Type B pancreatic cell (in vitro differentiated cells): ENCODE measurements at places on chromosomes 3 and 15.

DNA sequence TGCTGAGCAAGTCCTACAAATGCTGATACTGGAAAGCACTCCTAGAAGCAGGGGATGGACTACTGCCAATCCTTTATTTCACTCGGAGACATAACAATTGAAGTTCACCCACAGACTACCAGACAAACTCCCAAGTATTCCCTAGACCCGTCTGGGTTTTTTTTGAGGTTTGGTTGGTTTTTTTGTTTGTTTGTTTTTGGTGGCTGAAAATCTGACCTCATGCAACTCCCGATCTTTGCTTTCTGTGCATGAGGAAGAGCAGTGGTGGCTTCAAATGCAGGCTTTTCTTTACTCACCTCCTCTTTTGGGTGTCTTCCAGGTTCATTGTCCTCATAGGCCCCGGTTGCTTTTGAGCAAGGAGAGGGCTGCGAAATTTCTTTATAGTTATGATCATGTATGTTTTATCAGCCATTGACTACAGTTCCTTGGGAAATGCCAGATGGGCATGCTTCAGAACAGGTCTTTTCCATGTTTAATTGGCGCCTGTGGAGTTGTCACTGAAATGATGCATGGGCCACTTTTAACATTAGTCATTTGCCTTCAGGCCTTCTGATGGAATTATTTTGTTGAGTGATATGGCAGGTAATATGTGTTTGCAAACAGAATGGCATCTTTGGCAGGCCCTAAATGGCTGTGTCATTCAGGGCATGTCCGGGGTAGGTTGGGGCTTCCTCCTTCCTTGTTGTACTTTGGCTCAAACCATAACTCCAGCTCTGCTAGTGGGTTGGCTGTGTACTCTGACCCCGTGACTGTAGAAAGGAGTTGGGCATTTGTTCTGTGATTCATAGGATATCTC lies 81.3 kb upstream of the ZBED2 start:
- no peak for DNase-seq

DNA sequence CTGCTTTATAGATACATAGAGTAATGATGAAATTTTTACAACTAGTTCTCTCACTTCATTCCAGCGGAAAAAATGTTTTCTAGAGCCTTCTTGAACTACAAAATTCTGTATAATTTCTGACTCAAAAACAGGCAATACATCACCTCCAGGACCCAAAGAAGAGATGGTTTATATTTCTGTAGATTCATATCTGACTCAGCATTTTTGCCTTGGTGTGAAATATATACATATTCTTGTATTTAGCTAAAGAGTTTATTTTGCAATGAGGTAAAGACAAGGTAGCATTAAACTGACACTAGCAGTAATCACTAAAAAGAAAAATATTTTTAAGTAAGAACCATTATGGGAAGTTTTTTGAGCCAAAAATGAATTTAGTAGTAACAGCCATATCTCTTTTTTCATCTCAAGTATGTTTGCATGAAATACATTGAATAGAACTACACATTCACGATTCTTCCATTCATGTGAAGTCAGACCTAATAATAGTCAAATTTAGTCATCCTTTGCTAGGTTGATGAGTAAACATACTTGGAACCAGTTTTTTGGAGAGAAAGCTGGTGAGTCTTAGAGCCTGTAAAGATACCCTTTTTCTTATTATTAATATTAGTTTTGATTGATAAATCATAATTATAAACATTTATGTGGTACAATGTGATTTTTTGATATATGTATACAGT lies 31.6 kb downstream of the COL8A1 start:
- DNase-seq: no peak

DNA sequence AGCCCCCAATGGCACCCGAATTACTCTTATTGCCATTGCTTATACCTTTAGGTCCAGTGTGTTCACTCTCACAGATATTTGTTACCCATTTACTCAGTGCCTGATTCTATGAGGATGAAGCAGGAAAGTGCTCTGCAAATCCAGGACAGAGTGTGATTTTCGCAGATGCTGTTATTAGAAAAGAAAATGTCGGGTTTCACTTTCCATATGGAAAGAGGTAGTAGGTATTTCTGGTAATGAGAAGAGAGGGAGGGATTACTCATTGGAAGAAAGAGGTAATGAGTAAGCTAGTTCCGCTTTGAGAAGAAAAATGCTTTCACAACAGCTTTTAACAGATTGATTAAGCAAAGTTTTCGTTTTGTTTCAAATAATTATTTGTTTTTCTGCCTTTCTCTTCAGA lies 336.3 kb upstream of the CFAP20DC start:
- no peak for DNase-seq

DNA sequence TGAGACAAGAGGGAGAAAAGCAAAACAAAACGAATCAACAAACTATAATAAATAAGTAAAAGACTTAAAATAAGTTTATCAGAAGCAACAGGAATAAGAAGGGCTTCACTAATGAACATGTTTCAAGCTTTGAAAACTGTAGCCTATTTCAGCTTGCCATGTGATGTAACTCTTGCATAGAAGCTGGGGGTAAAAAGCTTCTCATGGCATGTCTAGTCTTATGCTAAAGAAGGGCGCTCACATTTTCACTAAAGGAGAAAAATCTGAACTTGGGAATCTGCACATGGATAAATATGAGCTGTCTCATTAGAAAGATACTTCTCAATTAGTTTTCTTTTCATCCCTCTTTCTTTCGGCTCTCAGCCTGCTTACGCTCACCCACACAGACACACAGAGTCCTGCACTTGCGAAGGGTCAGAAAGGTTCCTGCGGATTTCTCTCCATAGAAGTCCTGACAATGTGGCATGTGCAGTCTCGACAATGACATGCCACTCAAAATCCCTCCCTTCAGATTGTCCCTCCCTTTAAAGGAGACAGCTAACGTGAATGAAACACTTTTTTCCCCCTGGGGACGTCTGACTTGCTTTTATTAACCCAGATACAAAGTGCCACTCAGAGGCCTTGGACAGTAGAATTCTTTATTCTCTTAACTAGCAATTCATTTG lies 568.9 kb upstream of the NR2F2 start:
- DNase-seq: no peak

- DNase-seq: no peak
Measured at GRCh38 chr15:51585986-51586385, 36.6 kb downstream of the DMXL2 start.
